ENCODE measurements at places on chromosomes 3 and 15. TPM values are rescaled to one million over a fixed set of nuclear protein-coding genes. Genes with fewer than 3 reads are reported as not detected.
A peak's percentile ranks its signal among the peaks of the same experiment; 100 is the strongest.

DNA sequence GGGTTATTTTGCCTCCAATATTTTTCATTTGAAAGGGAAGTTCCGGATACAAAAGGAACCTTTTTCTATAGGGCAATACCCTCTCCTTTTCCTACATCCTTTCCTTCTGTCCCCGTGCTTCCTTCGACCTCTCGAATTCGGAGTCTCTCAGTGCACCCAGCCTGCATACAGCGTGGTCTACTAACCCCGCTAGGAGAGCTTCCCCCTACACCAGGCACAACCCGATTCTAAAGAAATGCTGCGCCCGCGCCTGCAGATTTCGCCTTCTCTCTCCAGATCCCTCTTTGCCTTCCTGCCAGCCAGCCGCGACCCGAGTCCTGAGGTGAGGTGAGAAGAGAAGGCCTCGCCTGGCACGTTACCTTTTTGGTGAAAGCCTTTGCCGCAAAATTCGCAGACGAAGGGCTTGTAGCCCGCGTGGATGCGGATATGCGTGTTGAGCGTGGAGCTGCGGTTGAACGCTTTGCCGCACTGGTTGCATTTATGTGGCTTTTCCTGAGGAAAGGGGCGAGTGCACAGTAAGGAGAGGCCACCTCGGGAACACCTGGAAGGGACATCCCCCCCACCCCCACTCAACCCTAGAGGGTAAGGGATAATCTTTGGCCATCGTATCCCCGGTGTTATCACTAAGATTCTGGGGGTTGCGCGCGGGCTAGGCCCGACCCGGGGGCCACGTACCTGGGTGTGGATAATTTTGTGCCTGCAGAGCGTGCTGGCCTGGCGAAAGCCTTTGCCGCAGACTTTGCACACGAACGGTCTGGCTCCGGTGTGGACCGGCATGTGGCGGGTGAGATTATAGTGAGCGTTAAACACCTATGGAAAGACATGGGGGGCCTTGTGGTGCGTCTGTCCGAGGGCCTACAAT is 2.3 kb downstream of the FEZF2 start:
- DNase-seq, result peak; percentile 78
- H3K36me3 ChIP-seq, result no peaks in the 10 kb centered on the region
- H3K27ac ChIP-seq, result no peak overlapping the region
- H3K27me3 ChIP-seq, result peaks cover 100% of the 10 kb centered on the region
- peaks cover 11% of the 10 kb centered on the region for H3K4me1 ChIP-seq

Gene TMCC1
- total RNA-seq, result 35.3 TPM

Gene CELSR3
- total RNA-seq, result 30.1 TPM

DNA sequence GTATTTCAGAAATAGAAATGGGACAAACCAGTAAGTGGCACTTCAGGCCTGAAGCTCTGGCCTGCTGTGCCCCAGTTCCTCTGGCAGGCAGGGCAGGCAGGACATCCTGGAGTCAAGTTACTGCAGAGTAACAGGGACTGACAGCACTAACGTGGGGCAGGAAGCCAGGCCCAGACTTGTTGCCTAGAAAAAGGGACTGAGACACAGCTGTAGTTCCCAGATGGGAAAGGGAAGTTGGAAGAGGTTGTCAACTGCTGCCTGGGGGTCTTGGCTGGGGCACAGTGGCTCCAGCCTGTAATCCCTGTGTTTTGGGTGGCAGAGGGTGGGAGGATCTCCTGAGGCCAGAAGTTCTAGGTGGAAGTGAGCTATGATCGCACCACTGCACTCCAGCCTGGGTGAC is 171.9 kb downstream of the FMN1 start:
- H3K4me3 ChIP-seq, result no peak overlapping the region
- peak; percentile 85 for DNase-seq
- H3K27ac ChIP-seq, result peak overlapping the region; percentile 4

Gene CD86
- not detected for total RNA-seq

Gene FRMD4B
- 2.6 TPM for total RNA-seq

Gene UQCC5
- total RNA-seq, result 34.3 TPM

DNA sequence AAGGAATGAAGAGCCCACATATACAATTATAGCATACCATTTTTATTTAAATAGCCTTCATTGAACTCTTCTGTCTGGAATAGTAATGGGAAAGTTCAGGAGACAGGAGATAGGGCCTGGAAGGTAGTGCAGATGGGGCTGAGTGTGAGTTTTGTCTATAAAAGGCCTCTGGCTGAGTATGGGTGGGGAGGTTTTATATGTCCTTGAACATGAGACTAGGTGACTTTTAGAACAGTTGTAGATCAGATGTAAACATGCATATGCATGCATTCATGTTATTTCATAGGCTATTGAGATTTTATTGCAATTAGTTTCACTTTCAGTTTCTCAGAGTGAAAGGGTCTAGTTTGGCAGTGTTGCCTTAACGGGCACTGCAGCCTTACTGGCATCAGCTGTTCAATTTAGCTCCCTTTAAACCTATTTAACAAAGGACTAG is 27.1 kb downstream of the CGGBP1 start:
- no peak for DNase-seq
- H3K4me1 ChIP-seq, result no peaks in the 10 kb centered on the region
- H3K27me3 ChIP-seq, result no peaks in the 10 kb centered on the region

DNA sequence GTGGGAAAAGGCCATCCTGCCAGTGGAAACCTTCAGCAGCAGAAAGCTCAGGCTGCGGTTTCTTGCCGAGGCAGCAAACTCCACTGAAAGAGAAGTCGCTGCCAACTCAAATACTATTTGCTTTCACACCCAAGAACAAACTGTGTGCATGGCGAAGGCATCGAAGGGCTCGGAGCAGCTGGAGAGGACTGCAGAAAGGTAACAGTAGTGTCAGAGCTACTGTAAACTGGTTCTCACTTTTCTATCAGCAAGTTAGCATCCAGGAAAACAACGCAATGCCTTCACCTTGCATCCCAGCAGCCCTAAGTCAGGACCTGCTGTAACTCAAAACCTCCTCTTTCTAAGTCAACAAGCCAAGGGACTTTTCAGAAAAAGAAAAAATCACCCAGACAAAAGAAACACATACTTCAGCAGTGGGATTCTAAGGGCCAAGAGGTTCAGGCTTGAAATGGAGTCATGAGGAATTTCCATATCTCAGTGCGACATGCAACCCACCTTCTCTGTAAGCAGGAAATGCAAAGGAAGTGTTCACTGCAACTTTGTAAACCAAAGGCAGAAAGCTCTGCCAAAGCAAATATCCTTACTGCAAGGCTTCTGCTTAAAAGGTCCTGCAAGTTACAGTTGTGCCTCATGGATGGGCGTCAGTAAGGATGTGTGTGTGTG is 193.5 kb downstream of the FOXP1 start:
- peak overlapping the region; percentile 26 for H3K27ac ChIP-seq
- H3K4me3 ChIP-seq, result no peak overlapping the region
- DNase-seq, result peak; percentile 59
- H3K4me1 ChIP-seq, result no peaks in the 10 kb centered on the region
- no peaks in the 10 kb centered on the region for H3K27me3 ChIP-seq
- no peaks in the 10 kb centered on the region for H3K36me3 ChIP-seq

DNA sequence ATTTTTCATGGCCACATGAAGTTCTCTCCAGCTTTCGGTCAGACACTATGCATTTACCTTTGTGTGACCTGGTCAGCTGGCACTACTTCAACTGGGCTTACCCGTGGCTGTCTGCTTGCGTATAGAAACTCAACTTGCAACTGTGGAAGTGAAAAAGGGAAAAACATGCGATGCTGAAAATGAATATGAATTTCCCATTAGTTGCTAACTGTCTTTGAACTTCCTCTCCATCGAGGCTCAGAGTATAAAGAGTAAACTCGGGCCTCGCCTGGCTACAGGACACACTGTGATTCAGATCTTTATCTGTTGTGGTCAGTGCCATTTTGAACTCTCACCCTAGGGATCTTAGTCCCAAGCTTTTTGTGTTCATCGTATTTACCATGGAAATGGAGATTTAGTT is 26.8 kb downstream of the NFKBIZ start:
- no peaks in the 10 kb centered on the region for H3K36me3 ChIP-seq
- no peak overlapping the region for H3K4me3 ChIP-seq
- no peak overlapping the region for H3K27ac ChIP-seq
- no peaks in the 10 kb centered on the region for H3K27me3 ChIP-seq

Gene NR1I2
- total RNA-seq, result 0.12 TPM

DNA sequence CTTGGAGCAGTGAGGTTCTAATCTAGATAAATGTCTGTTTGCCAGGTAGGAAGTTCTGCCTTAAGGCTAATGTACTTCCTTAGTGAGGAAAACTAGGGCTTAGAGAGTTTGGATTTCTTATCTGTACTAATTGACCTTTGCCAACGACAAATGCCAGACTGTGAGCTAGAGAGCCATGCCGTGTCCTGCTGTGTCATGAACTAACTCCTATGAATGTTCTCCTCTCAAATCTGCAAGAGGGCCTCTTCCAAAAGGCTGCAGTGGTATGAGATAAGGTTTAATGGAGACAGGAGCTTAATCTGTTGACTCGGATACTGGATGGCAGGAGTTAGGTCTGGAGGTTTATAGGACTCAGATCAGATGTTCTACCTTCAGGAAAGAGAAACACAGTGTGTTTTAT is 524.9 kb downstream of the NTRK3 start:
- H3K4me1 ChIP-seq, result peaks cover 4% of the 10 kb centered on the region
- H3K4me3 ChIP-seq, result no peak overlapping the region

DNA sequence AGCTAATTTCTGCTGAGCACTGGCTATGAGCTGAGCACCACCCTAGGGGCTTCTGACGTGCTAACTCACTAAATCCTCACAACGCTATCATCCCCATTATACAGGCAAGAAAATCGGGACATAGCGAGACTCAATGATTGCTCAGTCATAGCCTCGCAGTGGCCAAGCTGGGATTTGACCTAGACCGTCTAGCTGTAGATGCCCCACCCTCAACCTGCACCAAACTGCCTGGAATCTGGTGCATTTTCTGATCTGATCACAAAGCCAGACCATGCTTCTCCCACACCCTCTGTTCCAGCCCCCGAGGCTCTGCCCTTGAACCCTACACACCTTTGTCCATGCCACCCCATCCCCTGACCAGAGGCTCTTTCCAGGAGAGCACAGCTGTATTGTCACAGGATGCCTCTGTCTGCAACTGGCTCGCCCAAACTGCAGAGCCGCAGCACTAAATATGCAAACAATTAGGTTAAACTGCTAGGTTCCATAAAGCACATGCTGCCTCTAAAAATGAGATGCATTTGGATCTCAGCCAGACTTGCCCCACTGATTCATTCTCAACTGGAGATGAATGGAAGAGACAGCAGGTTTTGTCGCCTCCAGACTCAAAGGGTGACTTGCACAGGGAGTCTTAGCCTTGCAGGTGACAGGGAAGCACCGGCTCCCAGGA is 95.2 kb downstream of the NUP210 start:
- H3K4me3 ChIP-seq, result no peak overlapping the region
- no peak overlapping the region for H3K27ac ChIP-seq
- H3K27me3 ChIP-seq, result no peaks in the 10 kb centered on the region

GRCh38 chr3:76024640-76025039 is 239.3 kb upstream of the ZNF717 start:
- H3K4me3 ChIP-seq, result no peak overlapping the region
- H3K36me3 ChIP-seq, result no peaks in the 10 kb centered on the region
- H3K27ac ChIP-seq, result no peak overlapping the region
- no peak for DNase-seq

DNA sequence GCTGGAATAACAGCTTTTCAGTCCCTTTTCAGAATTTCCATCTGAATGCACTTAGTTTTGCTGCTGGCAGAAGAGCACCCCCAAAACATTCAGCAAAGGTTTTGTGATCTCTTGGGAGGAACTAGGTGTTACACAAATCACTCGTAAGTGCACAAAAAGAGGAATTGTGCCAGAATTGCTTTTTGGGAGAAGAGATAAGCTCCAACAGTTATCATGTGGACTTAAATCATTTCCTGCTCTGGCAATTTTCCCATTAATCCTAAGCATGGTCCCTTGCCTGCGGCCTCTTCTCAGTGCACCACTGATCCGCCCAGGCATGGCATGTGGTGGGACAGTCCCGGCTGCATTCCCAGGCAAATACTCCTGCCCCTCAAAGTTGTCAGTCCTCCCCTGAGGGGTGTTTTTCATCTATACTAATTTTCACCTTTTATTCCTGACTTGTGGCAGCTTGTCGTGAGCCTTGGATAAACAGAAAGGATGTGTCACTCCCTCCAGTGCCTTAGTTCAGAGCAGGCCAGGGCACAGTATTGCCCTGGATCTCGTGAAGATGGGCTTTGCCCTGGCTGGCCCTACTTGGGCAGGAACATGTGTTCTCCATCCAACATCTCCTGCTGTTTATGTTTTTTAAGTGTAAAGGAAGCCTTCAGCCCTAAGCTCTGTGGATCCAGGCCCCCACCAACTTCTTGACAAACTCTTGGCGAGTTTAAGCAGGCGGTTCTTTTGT is 44.6 kb upstream of the VILL start:
- DNase-seq, result peak; percentile 48
- no peaks in the 10 kb centered on the region for H3K36me3 ChIP-seq
- no peaks in the 10 kb centered on the region for H3K4me1 ChIP-seq
- H3K4me3 ChIP-seq, result no peak overlapping the region
